Kidney epithelial cell (primary cell): ENCODE measurements at places on chromosomes 11 and 22. TPM values are rescaled to one million over a fixed set of nuclear protein-coding genes. Genes with fewer than 3 reads are reported as not detected.

Gene ANO5
- 2.3 and 2.5 TPM in 2 replicates for total RNA-seq

Gene SMIM38
- total RNA-seq: 0.34 TPM in 1 of 2 replicates, not detected in the other

Gene GLYAT
- not detected in 2 replicates for total RNA-seq

Gene SLC5A4
- total RNA-seq: 0.79 TPM in 1 of 2 replicates, not detected in the other

Gene CRYBB3
- total RNA-seq: 0.82 TPM in 1 of 2 replicates, not detected in the other

Gene CD6
- total RNA-seq: 0.29 and 1.2 TPM in 2 replicates

Gene MUC5B
- total RNA-seq: under 0.01 TPM in 1 of 2 replicates, not detected in the other

Gene FDXACB1
- 2.7 and 3.7 TPM in 2 replicates for total RNA-seq

Gene ATM
- total RNA-seq: 28.5 and 32.5 TPM in 2 replicates

Gene CHRM1
- not detected in 2 replicates for total RNA-seq

Gene ARHGAP20
- 0.14 and 0.17 TPM in 2 replicates for total RNA-seq

Gene TRIM49
- not detected in 2 replicates for total RNA-seq

Gene TP53I11
- 19.8 and 58.9 TPM in 2 replicates for total RNA-seq

Gene VPS51
- total RNA-seq: 153 and 391 TPM in 2 replicates

Gene OR5M10
- total RNA-seq: not detected in 2 replicates

Gene SGSM1
- total RNA-seq: 0.25 and 0.55 TPM in 2 replicates

Gene CTSF
- 21.0 and 25.1 TPM in 2 replicates for total RNA-seq

Gene TPBGL
- 0.04 TPM in 1 of 2 replicates, not detected in the other for total RNA-seq

Gene OR6T1
- 0.34 TPM in 1 of 2 replicates, not detected in the other for total RNA-seq

Gene SYCE3
- total RNA-seq: 0.71 TPM in 1 of 2 replicates, not detected in the other

Gene API5
- total RNA-seq: 117 and 132 TPM in 2 replicates

Gene PNPLA5
- not detected in 2 replicates for total RNA-seq

Gene HTR3B
- total RNA-seq: not detected in 2 replicates

Gene OR52E8
- not detected in 2 replicates for total RNA-seq

Gene SLC22A25
- total RNA-seq: not detected in 2 replicates

Gene TSPAN18
- 4.7 and 5.2 TPM in 2 replicates for total RNA-seq

Gene FXYD6
- 45.8 and 83.4 TPM in 2 replicates for total RNA-seq

Gene KCNQ1
- total RNA-seq: 2.3 and 2.8 TPM in 2 replicates

Gene SCGB1D2
- total RNA-seq: not detected in 2 replicates

Gene INS
- total RNA-seq: not detected in 2 replicates

Gene RIMBP3C
- total RNA-seq: 0.29 and 0.48 TPM in 2 replicates

Gene C1QTNF6
- total RNA-seq: 5.1 and 5.5 TPM in 2 replicates

Gene IGLL1
- total RNA-seq: not detected in 2 replicates

Gene ZFPL1
- total RNA-seq: 49.8 and 66.1 TPM in 2 replicates

Gene OR52N4
- total RNA-seq: not detected in 2 replicates

Gene SERPIND1
- not detected in 2 replicates for total RNA-seq

Gene APOBEC3F
- total RNA-seq: 7.5 and 8.7 TPM in 2 replicates

Gene FGF19
- not detected in 2 replicates for total RNA-seq

Gene CCDC73
- 0.07 TPM in 1 of 2 replicates, not detected in the other for total RNA-seq

Gene MAJIN
- 0.17 and 0.68 TPM in 2 replicates for total RNA-seq

Gene FAM111B
- 3.2 and 3.8 TPM in 2 replicates for total RNA-seq

Gene PLET1
- not detected in 2 replicates for total RNA-seq
